Upper lobe of right lung (tissue), 1 donor: ENCODE measurements at places on chromosomes 16 and 17.
A peak's percentile ranks its signal among the peaks of the same experiment; 100 is the strongest.

GRCh38 chr16:74623214-74623838 lies 16.4 kb upstream of the GLG1 start:
- no peak for DNase-seq

GRCh38 chr16:75854152-75854551 lies 127.9 kb upstream of the CPHXL start:
- no peak for DNase-seq

- peak; percentile 48 for DNase-seq
Measured at GRCh38 chr16:87328846-87329245, 11.7 kb upstream of the C16orf95 start.

DNA sequence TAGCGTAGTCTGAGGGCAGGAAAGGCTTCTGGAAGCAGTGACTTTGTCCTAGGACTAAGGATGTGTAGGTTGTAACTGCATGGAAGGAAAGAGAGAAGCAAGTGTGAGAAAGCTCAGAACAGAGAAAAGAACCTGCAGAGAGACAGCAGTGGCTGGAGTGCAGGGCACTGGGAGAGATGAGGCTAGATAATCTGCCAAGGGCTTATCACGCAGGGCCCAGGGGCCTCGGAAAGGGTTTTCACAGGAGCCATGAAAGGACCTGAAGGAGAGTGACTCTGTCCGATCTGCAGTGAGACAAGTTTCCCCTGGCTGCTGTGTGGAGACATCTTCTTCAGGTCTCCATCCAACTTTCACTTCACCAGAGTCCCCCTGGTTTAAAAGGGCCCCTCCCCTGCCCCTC lies 7.1 kb upstream of the SRCAP start:
- no peak for DNase-seq

GRCh38 chr16:20073203-20074098 lies at the start of gene GPR139:
TSS of gene GPR139 (minus strand) at chr16:20073890. CDS start at chr16:20073616, 274 bp downstream.
- no peak for DNase-seq

GRCh38 chr16:80147026-80147655 lies 393.7 kb upstream of the DYNLRB2 start:
- DNase-seq: no peak

GRCh38 chr16:47613251-47613650 lies 152.1 kb downstream of the PHKB start:
- no peak for DNase-seq

DNA sequence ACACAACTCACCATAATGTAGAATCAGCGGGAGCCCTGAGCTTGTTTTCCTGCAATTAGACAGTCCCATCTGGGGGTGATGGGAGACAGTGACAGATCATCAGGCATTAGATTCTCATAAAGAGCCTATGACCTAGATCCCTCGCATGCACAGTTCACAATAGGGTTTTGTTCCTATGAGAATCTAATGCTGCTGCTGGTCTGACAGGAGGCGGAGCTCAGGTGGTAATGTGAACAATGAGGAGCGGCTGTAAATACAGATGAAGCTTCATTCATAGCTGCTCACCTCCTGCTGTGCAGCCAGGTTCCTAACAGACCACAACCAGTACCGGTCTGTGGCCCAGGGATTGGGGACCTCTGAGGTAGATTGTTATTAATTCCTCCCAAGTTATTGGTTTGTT lies 2.9 kb upstream of the DOK4 start:
- DNase-seq: no peak

DNA sequence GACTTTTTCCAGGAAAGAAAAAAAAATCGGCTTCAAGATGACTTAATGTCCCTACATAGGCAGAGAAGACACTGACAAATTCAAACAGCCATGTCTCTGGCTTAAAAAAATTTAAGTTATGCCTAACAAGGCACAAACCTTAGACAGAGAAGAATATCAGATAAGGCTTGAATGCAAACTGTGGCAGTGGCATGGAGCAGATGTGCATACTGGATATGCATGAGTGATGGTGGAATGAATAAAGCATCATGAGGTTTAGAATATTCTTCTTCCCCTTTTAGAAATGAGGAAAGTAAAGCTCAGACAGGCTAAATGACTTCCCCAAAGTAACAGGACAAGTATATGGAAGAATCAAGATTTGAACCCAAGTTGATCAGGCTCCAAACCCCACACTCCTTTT lies 23.2 kb upstream of the WSCD1 start:
- DNase-seq: no peak

DNA sequence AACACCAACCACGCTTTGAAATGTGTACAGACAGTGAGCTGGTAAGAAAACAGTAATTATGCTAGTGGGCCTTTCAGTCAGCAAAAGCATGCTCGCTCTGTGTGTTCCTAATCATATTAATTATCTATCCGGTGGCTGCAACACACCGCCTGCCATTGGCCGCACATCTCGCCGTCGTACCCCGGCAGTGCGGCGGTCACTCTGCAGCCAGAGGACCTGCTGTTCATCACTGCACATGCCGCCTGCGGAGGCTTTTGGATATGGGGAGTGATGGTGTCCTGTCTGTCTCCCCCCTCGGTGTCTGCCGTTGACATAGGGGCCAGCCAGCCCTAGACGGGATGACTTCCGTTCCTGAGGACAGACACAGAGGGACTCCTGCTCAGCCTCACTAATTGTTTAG lies 68.5 kb downstream of the RPA1 start:
- DNase-seq: no peak

- no peak for DNase-seq
Measured at GRCh38 chr16:50662306-50662940, 18.7 kb downstream of the SNX20 start.

- DNase-seq: no peak
Measured at GRCh38 chr17:37067555-37068111, 118.9 kb downstream of the AATF start.

GRCh38 chr17:27318633-27319032 lies 24.7 kb downstream of the WSB1 start:
- DNase-seq: no peak

DNA sequence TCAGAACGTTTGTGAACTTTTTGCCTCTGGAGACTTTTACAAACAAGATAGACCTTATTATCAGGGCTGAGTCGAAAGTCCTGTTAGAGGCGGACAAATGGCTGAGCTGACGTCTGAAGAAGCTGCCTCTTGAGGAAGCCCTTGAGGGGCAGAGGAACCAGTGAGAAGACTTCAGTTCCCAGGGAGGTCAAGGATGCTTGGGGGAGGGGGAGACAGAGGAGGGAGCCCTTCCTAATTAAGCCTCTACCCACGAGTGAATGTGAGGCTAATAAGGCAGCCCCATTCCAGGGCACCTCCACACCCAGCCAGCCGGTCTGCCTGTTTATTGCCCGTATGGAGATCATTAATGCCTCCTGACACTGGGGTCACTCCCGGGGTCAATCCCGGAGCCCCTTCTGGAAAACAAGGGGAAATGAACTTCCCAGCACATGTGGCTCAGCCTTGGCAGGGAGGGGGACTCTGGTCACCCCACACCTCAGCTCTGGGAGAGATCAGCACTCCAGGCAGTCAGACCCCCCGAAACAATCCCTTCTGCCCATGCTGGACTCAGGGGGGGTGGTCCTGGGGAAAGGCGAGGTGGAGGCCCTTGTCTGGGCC lies 9.2 kb upstream of the TBX4 start:
- no peak for DNase-seq

GRCh38 chr17:41772218-41772585 lies 14.3 kb downstream of the JUP start:
- peak; percentile 89 for DNase-seq

GRCh38 chr17:80446645-80447405 lies 29.6 kb downstream of the NPTX1 start:
- no peak for DNase-seq

GRCh38 chr16:28218109-28218508 lies 6.3 kb upstream of the XPO6 start:
- DNase-seq: no peak

DNA sequence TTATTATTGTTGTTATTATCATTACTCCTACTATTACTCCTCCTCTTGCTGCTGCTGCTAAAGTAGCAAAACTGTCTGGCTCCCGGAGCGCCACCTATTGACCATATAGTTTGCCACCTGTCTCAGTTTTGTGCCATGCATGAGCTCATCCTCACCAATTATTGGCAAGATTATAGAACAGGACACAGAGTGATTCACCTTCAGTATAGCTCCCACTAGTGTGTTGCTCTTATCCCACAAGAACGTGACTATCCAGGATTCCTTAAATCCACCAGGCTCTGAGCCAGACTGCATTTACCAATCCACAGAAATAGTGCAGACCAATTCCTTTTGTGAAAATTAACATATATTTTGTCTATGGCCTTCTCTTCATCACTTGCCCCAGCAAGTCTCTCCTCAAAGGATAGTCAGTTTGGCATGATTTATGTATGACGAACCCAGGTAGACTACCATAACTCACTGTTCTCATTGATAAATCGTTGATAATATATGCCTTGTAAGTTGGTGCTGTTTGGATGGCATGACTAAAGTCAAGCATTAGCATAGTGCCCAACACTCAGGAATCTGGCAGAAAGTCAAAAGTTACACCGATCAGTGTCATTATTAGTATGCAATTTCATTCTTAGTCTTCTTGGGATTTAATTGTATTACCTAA lies 405.5 kb upstream of the HSBP1 start:
- DNase-seq: no peak

DNA sequence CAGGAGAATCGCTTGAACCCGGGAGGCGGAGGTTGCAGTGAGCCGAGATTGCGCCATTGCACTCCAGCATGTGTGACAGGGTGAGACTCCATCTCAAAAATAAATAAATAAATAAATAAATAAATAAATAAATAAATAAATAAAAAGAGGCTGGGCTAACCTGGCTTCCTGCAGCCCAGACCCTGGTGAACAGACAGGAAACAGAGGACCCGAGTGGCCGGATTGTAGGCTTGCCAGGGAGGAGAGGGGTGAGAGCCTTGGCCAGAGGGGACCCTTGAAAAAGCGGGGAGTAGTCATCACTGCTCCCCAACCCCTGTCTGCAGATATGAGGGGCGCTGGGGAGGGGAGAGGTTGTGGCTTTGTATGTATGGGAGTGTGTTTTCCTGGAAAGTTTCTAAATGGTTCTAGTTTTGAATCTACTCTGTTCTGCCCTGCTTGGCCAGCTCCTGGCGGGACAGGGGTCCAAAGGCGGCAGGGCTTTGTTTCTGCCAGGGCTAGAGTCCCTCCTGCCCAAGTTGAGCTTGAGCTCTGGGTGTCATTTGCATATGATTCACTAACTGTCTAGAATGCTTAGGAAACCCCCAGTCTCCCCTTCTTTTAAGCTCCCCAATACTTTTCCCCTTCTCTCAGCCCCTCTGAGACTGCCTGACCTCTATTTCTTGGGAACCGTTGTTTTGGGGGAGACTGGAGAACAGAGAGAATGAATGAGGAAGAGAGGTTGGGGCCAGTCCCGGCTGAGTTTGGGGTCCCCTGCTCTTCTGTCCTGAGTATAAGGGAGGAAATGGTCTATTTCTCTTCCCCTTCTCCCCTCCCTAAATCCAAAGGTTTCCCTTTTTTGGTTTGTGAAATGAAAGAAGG lies 16.4 kb downstream of the RARA start:
- DNase-seq: no peak

- peak; percentile 68 for DNase-seq
Measured at GRCh38 chr17:47276868-47277267, 23.2 kb downstream of the ITGB3 start.

DNA sequence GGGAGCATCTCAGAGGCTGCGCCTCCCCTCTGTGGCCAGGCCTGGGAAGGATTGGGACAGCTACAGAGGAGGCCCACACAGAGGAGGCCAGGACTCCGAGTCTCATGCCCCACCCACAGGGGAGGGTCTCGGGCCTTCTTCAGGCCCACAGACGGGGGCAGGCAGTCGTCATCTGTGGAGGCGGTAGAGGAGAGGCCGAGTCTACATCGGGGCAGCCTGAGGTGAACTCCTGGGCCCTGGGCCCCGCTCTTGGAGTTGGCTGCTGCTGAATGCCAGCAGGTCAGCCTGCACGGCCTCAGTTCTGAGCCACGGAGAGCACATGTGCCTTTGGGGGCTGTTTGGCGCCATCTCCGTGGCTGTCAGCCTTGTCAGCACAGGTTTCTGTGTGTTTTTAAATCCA lies 8.1 kb upstream of the NUDT16L1 start:
- DNase-seq: no peak

- no peak for DNase-seq
Measured at GRCh38 chr17:39200957-39201510, 951 bp downstream of the RPL19 start.

DNA sequence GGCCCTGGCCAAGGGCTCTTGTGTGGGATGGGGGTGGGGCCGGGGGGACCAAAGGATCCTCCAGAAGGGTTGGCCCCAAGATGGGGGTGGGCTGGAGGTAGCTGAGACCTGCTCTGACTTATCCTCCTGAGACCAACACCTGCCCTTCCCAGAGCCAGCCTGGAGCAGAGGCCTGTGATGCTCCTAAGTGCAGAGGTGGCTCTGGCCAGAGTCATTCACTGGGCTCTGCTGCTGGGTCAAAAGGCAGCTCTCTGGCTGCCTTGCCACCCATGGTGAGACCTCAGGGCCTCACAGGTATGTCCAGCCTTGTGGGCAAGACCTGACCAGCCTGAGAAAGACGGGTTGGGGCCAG lies 393 bp downstream of the SERPINF2 start:
- no peak for DNase-seq

DNA sequence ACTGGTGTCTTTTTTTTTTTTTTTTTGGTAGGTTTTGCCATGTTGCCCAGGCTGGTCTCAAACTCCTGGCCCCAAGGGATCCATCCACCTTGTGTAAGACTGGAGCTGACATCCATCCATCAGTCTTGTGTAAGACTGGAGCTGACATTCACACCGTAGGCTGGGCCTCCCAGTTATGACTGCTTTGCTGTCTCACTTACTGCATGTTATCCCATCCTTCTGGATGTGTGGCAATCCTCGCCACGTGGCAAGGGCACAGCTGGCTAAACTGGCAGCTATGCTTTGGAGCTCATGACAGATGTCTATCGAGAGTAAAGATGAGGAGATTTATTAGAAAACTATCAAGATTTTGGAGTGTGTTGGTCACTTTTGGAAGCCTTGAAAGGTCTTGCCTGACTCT lies 115.1 kb downstream of the ABCA8 start:
- DNase-seq: no peak

DNA sequence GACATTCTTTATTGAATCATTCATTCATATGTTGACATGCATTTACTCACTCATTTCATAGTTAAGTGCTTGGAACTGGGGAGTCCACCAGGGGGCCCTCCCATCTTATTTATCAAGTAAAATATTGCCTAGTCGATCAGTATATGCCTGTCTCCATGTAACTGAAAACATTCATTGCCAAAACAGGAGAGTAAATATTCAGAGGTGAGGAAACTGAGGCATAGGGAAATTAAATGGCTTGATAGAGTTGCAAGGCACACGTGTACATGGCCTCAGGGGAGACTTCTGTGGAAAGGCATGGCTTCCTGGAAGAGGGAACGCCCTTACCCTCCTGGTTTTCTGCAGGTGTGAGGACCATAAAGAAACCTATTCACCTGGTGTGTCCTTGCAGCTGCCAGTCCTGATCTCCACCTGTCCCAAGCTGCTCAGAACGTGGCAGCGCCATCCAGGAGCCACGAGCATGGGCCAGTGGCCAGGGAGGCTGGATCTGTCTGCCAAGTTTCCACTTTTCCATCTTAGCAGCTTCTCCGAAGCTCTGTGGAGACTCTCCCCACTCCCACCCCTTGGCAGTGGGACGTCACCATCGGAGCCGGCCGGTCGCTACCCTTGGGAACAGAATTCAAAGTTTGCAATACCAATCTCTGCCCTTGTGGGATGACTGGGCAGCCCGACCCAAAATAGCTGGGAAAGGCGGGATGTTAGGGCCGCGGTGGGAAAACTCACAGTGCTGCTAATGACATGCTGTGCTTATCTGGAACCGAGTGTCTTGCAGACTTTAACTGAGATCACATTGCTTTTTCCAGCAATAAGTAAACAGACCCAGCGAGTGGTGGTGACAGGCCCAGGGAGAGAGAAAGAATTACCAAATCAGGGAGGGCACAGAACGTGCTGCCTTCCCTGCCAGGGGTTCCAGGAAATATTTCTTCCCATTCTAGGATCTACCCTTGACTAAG lies 4.1 kb upstream of the C1QTNF1 start:
- DNase-seq: peak; percentile 68
